Activated CD4-positive, CD25-positive, alpha-beta regulatory T cell (primary cell): ENCODE measurements at places on chromosomes 11 and 22.

- DNase-seq: no peak
Measured at GRCh38 chr11:102276362-102276761, 40.9 kb upstream of the BIRC3 start.

- no peak for DNase-seq
Measured at GRCh38 chr11:70399681-70400112, 1.4 kb downstream of the CTTN start.

DNA sequence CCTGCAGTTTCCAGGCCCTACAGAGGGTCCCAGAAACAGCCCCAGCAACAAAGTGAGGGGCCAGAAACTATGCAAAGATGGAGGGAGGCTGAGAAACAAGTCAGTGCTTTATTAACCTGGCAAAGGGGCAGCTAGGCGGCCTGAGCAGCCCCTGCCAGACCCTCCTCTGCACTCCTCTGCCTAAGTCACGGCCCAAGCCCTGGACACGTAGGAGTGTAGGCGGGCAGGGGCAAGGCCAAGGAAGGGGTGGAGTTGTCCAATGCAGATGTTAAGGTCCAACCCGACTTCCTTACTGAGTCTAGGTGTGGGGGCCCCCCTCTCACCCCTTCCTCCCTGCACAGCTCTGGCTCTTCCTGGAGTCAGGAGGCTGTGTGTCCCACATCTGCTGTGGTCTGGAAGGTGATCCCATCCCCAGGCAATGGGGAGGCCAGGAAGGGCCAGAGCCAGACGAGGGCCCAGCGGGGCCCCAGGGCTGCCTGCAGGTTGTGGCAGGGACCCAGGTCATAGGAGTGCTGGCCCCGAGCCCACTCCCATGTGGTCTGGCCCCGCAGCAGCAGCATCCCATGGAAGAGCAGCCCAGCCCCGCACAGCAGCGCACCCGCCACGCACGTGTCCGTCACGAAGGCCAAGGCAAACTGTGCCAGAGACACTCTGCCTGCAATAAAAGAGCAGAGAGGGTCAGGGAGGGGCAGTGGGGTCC, 6.5 kb downstream of the ZDHHC24 start:
- DNase-seq: no peak

DNA sequence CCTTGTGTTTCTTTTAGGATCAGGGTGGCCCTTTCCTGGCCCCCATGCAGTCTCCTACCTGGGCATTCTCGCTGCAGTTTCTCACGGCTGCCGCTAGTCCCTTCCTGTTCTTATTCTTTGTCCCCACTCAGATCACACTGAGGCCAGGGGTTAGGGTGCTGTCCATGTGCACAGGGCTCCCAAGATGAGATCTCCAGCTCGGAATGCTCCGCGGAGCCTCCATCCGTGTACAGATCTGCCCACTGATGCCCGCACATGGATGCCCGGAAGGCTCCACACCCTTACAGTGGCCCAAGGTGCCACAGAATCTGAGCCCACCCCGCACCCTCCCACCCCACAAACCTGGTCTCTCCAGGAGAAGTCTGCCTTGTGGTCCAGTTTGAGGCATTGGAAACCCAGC, 457.3 kb downstream of the TBC1D22A start:
- DNase-seq: no peak
